M059J (cell line): ENCODE measurements at places on chromosomes 12 and 14. TPM values are rescaled to one million over a fixed set of nuclear protein-coding genes. Genes with fewer than 3 reads are reported as not detected.

Gene STYK1
- 1.6 and 5.9 TPM in 2 replicates for total RNA-seq

Gene NXPH4
- 3.1 and 6.8 TPM in 2 replicates for total RNA-seq

Gene KRT81
- 320 and 412 TPM in 2 replicates for total RNA-seq

Gene PYGL
- 44.9 and 75.8 TPM in 2 replicates for total RNA-seq

DNA sequence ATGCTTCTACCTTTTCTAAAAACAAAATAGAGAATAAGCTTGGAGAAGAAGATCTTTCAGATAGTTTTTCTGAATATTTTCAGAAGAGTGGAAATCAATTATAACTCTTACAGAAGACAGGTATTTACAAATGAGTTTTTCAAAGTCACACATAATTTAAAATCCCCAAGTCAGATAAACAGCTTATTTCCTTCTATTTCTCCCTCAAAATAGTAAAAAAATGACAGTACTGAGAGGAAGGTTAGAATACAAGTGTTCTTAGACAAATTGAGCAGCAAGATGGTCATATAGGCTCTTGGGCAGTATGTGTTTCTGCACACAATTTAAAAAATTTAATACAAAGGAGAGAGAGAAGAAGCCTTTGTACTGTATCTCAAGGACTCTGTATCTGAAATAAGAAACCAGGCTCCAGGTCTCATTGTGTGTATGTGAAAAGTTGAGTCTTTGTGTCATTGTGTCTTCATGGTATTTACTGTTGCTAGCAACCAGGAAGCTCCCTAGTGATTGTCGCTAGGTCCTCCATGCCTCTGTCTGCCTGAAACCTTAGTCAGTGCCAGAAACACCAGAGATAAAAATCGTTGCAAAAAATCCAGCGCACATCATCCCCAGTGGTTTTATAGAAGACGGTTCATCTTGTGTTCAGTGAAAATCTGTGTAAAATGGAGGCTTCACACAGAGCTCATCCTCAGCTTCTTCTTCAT is 12.9 kb upstream of the TUBA1A start:
- DNase-seq, result peak; percentile 93

DNA sequence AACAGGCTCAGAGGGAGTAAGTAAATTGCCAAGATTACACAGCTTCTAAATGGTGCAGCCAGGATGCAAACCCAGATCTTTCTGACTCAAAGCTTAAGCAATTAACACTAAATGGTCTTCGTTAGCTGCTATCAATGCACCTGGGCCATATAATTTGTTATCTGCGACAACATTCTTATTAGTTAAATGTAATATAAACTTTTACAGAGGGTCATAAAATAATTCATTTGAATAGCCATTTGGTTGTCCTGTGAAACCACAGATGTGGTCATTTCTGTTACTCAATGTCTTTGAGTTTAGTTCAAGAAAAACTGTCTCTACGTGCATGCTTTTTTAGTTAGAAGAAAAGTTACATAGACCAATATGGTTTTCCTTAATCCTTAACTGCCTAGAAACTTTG is 22.1 kb upstream of the NAP1L1 start:
- DNase-seq, result peak; percentile 37

- peak; percentile 58 for DNase-seq
These were observed 57.9 kb downstream of the TRPV4 start for GRCh38 chr12:109775172-109775881.

DNA sequence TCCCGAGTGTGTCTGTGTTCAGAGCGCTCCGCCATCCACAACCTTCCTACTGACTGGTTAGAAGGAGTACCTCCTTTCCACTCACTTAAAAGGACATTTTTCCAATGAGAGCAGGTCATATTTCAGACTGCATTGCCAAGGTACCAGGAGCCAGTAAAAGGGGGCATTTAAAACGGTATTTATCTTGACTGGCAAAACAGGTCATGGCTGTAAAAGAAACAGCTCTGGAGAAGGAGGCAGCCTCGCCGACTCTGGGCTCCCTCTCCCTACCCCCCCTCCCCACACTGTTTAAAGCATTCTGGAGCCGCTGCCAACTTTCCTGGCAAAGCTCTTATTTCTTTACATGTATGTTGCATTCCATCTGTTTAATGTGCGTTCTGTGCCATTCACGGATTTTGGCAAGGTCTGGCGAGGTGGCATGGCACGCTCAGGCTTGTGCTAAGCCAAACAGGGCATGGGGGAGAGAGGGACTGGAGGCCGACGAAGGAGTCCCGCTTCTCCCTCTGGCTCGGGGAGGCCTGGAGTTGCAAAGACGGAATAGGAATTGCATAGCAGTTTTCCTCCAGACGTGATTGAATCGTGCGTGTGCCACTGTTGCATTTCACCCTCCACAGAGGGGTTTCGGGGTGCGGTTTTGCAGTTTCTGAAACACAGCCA is 41.2 kb upstream of the MED13L start:
- no peak for DNase-seq

DNA sequence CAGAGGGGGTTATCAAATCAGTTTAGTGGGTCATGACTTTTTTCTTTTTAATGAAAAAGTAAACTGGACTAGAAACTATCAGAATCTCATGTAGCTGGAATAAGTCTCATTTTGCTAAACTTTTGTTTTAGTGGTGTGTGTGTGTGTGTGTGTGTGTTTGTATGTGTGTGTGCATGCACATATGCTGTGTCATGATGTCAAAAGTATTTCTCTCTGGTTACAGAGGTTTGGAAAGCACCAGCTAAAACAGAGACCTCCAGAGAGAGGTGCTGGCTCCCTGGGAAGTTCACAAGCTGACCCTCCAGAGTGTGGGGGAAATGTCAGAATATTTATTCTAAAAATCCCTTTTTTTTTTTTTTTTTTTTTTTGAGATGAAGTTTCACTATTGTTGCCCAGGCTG is 114.7 kb downstream of the LGMN start:
- no peak for DNase-seq

- DNase-seq, result no peak
These were observed 2.9 kb downstream of the PRMT5 start for GRCh38 chr14:22926316-22926715.

- no peak for DNase-seq
These were observed 2.6 kb upstream of the SLC35E3 start for GRCh38 chr12:68743356-68743755.

GRCh38 chr14:100619396-100620254 is 32.4 kb upstream of the BEGAIN start:
- DNase-seq, result no peak

DNA sequence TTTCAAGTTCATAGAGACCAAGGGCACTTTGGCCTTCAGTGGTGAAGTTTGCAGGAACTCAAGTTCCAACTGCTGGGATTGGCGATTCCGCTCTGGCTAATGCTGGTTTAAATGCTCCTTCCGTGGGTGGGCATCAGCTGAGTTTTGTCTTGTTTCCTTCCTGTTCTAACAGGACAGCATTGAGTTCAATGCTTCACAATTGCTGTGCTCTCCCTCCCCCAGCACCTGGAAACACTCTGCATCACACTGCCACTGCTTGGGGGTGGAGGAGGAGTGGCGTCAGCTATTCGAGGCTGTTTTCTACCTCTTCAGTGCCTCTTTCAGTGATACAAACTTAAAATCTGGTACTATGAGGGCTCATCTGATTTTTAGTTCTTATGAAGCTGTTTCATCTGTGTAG is 634.9 kb downstream of the FSCB start:
- no peak for DNase-seq

GRCh38 chr12:82554529-82554928 is 132.2 kb upstream of the TMTC2 start:
- DNase-seq, result peak; percentile 7

DNA sequence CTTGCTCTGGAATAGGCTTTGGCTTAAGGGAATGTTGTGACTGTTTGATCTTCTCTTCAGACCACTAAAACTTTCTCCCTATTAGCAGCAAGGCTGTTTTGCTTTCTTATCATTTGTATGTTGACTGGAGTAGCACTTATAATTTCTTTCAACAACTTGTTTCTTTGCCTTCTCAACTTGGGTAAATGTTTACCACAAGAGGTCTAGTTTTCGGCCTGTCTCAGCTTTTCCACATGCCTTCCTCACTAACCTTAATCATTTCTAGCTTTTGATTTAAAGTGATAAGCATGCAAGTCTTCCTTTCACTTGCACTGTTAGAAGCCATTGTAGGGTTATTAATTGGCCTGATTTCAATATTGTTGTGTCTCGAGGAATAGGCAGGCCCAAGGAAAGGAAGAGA is 126.7 kb upstream of the AEBP2 start:
- DNase-seq, result no peak

DNA sequence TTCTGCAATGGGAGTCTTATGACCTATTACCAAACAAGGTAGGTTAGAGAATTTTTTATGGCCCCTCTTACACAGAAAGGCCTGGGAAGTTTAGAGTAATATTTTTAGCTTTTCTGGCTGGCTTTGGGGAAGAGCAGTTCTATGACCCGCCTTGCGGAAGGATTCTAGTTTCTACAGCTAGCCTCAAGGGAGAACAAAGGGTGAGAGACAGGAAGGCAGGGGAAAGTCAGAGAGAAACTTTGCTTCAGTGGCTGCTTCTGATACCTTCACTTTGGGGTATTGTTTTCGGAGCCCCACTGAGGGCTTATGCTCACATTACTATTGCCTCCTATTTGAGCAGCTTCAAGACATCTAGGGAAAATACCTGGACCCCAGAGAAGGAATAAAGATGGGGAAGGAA is 80.7 kb upstream of the NUDT4 start:
- DNase-seq, result no peak

GRCh38 chr14:106204063-106204462 is 677.7 kb downstream of the TMEM121 start:
- no peak for DNase-seq

DNA sequence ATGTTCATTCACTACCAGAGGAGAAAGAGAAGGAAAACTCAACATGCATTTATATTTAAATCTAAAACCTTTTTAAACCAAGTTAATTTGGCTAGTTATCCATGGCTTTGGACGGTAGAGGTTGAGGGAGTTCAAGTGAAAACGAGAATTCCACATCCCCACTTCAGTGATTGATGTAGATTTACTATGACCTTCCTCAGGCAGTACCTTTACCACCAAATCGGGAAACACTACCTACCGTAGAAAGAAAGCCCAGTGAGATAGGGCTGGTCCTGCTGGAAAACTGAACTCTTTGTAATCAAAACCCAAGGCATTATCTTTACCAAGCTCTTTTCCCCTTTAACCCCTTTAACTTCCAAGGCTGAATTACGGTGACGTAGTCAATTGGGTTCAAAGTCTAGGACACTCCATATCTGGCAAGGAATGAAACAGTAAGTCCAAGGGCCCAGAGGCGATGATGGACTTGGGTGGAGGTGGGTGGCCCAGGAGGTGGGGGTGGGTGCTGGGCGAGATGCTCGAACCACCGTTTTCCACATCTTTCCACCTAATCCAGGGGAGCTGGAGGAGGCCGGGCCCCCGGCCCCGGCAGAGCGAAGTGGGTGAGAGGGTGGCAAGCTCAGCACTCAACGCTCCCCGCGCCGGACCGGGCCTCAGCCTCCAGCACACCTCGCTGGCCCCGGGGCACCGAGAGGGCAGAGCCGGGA is 618 bp downstream of the SEC23A start:
- DNase-seq, result peak; percentile 60

GRCh38 chr12:99627459-99627858 is 20.1 kb upstream of the GARIN6 start:
- peak; percentile 9 for DNase-seq
